ENCODE measurements at places on chromosomes 2 and 18.

DNA sequence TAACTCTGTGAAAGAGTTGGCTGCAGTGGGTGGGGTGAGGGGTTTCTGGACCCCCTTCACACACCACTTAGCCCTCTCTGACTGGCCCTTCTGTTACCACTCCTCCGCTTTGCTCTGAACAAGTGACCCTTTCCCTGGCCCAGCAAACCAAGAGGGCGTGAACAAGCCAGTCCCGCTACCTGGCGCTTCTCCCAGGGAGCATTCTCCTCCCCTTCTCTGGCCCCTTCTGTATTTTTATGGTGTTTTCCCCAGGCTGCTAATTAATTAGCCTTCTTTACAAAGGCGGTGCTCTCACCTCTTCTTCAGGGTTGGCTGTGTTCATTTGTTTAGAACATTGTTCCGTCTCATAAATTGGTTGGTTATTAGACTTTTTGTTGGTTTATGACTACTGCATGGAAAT is 180.1 kb downstream of the MGAT5 start:
- no peak for DNase-seq

DNA sequence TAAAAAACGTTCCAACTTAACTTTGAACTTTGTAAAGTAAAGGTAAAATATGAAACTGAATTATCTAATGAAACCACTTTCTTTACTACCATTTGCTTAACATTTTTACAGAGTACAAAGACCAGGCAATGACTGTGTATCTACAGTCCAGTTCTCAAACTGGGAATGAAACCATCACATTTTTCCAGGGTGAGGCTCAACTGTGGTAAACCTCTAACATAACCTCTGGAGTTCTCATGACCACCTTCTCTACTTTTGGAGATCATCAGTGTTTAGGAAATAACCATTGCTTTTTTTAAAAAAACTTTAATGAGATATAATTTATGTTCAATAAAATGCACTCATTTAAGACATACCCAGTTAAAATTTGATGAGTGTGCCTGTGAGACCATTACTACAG is 223.5 kb downstream of the RNF152 start:
- no peak for DNase-seq

- DNase-seq: no peak
Measured at GRCh38 chr2:230658577-230658876, 54.1 kb upstream of the CAB39 start.

GRCh38 chr2:200625958-200626363 is 40.1 kb downstream of the AOX1 start:
- no peak for DNase-seq

DNA sequence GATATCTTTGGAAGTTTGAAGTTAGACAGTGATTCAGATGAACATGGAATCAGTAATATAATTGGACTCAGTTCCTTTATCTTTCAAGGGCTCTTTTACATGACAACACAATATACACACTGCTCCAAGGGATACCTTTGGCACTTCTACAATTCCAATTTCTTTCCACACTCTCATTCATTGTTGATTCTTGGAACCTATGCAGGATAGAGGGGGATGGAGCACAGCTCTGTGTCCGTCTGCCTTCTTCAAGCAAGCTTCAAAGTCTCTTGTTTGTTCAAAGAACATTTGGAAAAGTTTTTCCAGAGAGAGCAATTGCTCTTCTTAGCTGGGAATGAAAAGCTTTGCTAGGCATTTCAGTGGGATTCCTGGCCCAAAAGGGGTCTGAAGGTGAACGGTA is 276.2 kb upstream of the ZEB2 start:
- no peak for DNase-seq

- DNase-seq: no peak
Measured at GRCh38 chr2:186641132-186641806, 51.4 kb downstream of the ITGAV start.

- DNase-seq: no peak
Measured at GRCh38 chr2:127103243-127104165, 3.5 kb downstream of the BIN1 start.

DNA sequence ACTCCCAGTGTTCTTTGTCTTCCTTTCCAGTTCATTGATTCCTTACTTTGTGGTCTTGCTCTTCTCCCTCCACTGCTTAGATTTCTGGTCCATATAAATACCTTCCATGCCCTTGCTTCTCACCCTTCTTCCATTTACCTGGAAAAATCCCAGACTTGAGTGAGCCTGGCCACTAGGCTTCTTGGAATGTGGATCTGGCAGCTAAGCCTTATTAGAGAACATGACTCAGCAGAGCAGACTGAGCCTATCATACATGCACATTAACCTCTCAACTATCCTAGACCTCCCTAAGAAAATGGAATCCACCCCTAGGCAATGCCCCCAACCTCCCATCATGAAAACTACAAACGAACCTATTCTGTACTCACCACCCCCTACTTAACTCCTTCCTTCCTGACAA is 127.7 kb downstream of the RHBDD1 start:
- DNase-seq: no peak

GRCh38 chr2:42310007-42310515 is 51.0 kb downstream of the COX7A2L start:
- no peak for DNase-seq

DNA sequence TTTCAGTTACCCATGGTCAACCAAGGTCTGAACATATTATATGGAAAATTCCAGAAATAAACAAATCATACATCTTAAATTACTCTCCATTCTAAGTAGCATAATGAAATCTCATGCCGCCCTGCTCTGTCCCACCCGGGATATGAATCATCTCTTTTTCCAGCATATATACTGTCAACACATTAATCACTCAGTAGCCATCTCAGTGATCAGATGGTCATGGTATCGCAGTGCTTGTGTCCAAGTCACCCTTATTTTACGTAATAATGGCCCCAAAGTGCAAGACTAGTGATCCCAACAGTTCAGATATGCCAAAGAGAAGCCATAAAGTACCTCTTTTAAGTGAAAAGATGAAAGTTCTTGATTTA is 43.8 kb downstream of the OSBPL6 start:
- no peak for DNase-seq

DNA sequence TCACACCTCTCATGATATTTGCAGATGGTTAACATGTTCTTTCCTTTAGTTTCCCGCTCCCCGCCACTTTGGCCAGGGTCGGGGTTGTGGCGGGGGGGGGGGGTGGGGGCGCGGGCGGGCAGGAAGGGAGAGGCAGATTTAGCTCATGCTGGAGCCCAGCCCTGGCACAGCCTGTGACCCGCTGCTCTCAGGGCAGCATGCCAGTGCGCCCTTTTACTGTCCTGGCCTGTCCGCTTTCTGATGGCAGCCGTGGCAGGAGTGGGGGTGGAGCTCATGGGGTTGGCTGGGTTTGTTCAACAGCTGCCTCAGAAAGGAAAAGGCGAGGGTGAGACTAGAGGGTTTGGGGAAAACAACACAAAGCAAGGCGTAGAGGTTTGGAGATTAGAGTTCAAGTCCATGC is 56.1 kb downstream of the TNP1 start:
- DNase-seq: no peak

- DNase-seq: no peak
Measured at GRCh38 chr18:26697186-26697884, 149.0 kb upstream of the KCTD1 start.

- DNase-seq: no peak
Measured at GRCh38 chr2:128293426-128293755, 25.3 kb downstream of the HS6ST1 start.

DNA sequence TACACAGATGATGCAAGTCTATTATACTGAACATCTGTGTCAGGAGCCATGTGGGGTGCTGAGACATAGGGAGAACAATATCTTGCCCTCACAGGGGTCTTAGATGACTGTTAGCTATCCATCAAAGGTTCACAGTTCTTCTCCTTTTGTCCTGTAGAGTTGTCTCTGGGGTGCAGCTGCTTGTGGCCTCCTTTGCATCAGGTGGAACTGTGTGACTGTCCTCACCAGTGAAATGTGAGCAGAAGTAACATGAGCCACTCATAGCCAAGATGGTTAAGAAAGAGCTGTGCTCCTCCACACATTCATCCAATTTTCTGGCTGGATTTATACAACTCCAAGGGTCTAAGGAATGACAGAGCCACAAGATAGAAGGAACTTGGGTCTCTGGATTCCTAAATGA is 56.0 kb upstream of the ST8SIA3 start:
- DNase-seq: no peak

GRCh38 chr2:65320042-65320725 is 92.6 kb downstream of the ACTR2 start:
- DNase-seq: no peak

- no peak for DNase-seq
Measured at GRCh38 chr2:196159221-196159892, 12.0 kb downstream of the STK17B start.

- DNase-seq: no peak
Measured at GRCh38 chr2:86809481-86810121, 18.9 kb upstream of the CD8A start.

DNA sequence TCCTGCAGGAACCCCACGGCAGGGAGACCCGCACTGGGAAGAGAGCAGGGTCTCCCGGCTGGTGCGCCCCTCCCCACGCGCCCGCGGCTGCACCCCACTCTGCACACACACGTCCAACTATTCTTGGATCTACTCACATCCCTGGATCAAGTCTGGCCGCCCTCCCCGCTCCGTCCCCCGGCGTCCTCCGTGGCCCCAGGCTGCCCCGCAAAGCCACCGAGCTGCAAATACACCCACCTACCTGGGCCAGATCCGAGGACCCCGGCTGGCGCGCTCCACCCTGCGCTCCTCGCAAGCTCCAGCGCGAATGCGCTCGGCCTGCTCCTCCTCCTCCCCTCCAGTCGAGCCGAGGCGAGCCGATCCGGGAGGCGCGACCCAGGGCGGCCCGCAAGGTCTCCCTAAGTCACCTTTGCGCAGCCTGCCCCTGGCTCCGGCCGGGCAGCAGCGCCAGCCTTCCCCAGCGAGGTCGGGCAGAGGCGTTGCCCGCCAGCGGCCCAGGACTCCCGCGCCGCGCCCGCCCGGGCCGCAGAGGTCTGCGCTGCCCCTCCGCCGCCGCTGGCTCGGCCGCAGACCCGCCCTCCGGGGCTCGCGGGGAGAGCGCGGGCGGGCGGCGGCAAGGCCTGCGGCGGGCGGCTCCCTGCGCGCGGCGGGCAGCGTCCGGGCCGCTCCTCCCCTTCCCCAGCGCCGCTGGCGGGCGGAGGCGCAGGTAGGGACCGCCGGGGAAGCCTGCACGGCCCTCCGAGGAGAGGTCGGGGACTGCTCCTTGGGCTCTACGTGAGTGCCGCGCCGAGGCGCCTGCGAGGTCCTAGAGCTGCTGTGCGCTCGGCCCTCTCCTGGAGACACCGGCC is 126.0 kb downstream of the OSBPL1A start:
- DNase-seq: no peak

- no peak for DNase-seq
Measured at GRCh38 chr2:78431241-78431640, 594.3 kb upstream of the REG3G start.

DNA sequence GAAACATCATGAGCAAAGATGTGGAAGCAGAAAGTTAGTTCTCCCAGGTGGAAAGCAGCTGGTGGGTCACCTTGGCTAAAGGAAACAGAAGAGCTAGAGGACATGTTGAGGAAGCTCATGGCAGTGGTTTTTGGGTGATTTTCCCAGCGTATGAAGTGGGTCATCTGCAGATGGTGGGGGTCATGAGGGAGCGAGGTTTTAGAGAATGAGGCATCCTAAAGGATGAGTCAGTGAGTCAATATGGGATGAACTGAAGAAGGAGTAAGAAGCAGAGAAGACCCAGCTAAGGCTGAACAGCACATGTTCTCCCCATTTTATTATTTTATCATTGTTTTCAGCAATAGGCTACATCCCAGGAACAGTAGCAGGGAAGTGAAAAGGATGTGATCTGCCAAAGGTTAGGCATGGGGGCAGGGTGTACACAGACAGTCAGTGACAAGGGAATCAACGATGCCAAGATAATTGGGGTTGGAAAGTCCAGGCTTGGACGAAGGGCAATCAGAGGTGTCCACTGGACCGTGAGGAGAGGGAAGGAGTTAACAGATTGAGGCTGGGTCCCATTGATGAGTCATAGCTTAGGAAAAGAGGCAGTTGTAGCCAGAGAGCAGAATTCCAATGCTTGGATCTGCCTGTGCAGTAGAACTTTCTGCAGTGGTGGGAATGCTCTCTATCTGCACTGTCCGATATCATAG is 289.3 kb upstream of the RAB12 start:
- no peak for DNase-seq

GRCh38 chr2:171889333-171889732 is 4.7 kb downstream of the SLC25A12 start:
- no peak for DNase-seq

All from stimulated activated CD8-positive, alpha-beta memory T cell treated with anti-CD3 and anti-CD28 coated beads, Interleukin-7, amount 100 ng/mL, for 24 hours (primary cell).